ENCODE measurements at places on chromosomes 5 and 9. TPM values are rescaled to one million over a fixed set of nuclear protein-coding genes. Genes with fewer than 3 reads are reported as not detected.

Gene KCNV2
- total RNA-seq: not detected

Gene PCDHAC1
- not detected for total RNA-seq

Gene ANKRD34B
- total RNA-seq: not detected

Gene TXNDC8
- total RNA-seq: not detected

Gene CFAP157
- not detected for total RNA-seq

Gene NIPBL
- total RNA-seq: 43.4 TPM

Gene NR4A3
- total RNA-seq: 46.0 TPM

Gene MOB3B
- total RNA-seq: 0.40 TPM

Gene GPRIN1
- 3.0 TPM for total RNA-seq

Gene MORN5
- not detected for total RNA-seq

Measured in activated CD8-positive, alpha-beta memory T cell treated with anti-CD3 and anti-CD28 coated beads for 36 hours (primary cell).